ENCODE measurements at places on chromosomes 5 and 9.

GRCh38 chr5:60978968-60979367, 34.0 kb downstream of the NDUFAF2 start:
- DNase-seq, result no peak

- DNase-seq, result no peak
These were observed 16.8 kb downstream of the CD180 start for GRCh38 chr5:67179697-67180361.

DNA sequence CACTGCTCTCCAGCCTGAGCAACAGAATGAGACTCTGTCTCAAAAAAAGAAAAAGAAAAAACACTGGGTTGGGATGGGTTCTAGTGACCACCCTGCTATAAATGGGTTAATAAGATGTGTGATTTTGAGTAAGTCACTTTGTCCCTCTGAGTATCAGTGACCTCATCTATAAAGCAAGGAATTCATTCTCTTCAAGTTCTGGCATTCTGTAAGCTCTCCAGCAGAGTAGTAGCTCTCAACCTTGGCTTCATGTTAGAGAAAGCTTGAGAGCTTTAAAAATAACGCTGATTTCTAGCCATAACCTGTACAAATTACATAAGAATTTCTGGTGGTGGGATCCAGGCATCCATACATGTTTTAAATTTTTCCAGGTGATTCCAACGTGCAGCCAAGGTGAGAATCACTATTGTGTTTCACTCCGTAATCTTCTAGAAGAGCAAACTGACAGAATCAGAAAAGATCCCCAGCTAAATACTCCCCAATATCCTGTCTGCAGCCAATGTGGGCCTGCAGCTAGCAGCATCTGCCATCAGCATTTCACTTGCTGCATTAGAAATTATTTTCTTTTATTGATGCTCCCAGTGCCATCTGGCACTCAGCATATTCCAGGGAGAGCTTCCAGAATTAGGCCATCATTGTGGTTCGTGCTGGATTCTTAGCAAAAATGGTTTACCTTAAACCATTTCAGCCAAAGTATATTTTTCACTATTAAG, 109.4 kb downstream of the FEM1C start:
- DNase-seq, result no peak

GRCh38 chr9:88183798-88184495, 45.7 kb upstream of the SPATA31C2 start:
- DNase-seq, result no peak

- peak; percentile 14 for DNase-seq
These were observed 40.3 kb upstream of the NAA35 start for GRCh38 chr9:85900504-85901201.

DNA sequence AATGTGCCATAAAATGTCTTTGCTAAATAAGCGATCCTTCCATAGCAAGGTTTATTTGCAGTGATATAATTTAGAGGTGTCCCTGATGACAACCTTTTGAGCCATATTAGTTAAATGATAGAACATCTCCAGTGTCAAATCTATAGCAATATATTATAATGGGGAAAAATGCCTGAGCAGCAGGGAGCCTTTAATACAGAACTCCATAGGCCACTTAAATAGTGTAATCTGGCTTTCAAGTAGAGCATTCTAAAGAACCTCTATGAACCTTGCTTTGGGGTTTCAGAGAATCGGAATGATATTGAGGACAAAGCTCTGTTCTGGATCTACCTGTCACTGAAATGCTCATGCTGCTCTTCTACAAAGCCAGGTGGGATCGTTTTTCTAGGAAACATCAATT, 96.7 kb upstream of the MEF2C start:
- no peak for DNase-seq

- DNase-seq, result no peak
These were observed 39.3 kb upstream of the PHYKPL start for GRCh38 chr5:178271726-178272479.

- DNase-seq, result peak; percentile 67
These were observed 1.6 kb downstream of the TSLP start for GRCh38 chr5:111072949-111073682.

- DNase-seq, result no peak
These were observed 52.0 kb downstream of the FYB1 start for GRCh38 chr5:39167141-39167971.

DNA sequence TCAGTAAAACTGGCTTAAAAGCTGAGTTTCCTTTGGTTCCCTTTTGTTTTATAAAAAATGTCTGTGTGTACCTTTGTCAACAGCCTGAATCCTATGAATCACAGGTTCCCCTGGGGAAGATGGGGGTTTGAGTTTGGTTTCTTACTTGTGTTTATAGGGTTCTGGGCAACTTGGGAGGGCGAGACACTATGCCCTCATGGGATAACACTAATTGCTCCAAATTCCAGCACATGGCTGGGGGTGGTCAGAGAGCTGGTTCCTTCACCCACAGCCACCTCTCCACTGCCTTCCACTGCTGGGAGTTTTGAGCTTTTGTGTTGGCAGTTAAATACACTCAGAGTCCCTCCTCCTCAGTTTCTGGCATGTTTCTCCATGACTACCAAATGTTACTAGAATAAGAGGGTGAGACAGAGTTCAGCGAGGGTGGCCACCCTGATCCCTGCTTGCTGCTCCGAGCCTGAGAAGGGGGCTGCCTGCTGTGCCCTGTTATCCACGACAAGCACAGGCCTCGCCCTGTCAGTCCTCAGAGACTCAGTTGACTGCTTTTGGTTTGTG, 83.0 kb upstream of the EPB41L4B start:
- no peak for DNase-seq

- DNase-seq, result no peak
These were observed 4.1 kb upstream of the SMU1 start for GRCh38 chr9:33080534-33080933.

DNA sequence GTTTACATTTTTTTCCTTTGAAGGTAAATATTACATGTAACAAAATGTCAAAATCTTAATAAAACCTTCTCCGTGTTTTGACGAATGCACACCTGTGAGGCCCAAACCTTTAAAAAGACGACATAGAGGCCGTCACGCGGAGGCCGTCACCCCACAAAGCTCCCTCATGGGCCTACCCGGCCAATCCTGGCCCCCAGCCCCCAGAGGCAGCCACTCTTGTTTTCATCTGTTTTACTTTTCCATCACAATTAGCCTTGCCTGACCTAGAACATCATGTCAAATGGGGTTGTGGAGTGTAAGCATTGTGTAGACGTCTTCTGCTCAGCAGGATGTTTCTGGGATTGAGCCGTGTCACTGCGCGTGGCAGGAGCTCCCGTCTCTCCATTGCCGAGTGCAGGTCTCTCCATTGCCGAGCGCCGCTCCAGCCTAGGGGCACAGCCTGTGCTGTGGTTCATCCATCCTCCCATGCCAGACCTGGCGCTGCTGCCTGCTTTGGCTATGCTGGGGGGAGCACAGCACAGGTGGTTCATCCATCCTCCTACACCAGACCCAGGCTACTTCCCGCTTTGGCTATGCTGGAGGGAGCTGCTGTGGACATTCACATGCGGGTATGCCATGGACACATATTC, 52.2 kb upstream of the IRX4 start:
- no peak for DNase-seq

GRCh38 chr9:86034863-86035734, 64.3 kb downstream of the GOLM1 start:
- DNase-seq, result no peak

DNA sequence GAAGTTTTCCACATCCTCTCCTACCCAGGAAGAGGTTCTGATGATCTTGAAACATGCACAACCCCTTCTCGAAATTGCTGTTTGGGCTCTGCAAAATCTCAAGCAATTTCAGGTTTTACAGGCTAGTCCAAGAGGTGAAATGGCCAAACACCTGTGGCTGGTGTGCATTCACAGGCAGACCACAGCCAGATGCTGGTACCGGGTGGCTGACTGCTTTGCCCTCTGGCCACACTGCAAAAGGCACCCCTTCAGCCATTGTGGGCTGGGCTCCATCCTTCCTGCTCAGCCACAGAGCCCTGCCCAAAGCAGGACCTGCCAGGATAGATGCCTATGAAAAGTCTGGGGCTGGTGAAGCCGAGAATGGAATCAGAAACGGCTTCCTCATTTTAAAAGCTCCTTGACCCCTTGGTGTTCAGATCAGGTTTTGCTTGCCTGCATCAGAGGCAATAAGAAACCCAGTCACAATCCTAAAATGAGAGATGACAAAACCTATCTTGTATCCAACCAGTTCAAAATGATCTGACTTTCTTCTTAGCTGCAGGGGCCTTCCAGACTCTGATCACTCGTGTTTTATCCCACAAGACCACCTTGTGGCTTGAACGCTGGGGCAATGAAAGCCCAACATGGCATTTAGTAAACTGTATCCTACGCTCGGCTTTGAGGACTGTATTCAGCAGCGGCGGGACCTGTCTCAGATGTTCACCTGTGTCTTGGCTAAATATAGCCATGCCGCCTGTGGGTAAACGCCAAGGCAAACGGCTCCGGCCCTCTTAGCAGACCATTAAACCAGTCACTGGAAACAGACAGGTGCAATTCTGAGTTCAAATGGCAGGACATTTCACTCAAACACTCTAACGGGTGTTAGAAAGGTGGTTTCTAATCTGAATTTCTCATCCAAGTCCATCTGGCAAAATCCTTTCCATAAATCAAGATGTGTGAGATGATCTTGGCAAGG, 49.6 kb downstream of the EPB41L4B start:
- DNase-seq, result no peak

DNA sequence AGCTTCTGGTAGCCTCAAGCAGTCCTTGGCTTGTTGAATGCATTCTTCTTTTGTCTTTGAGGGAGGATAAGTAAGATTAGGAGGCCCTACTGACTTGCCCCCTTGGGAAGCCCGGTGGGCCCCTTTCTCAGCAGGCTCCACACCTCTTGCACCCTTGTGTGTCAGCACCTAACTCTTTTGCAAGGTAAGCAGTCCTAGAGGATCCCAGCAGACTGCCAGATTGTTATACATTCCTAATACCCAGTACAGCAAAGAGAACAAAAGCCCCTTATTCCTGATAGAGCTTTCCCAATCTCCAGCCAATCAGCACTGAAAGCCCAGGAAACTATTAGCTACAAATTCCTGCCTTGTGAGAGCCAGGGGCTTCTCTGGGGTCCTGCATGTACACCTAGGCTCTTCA, 152.8 kb downstream of the RAB3C start:
- DNase-seq, result no peak

DNA sequence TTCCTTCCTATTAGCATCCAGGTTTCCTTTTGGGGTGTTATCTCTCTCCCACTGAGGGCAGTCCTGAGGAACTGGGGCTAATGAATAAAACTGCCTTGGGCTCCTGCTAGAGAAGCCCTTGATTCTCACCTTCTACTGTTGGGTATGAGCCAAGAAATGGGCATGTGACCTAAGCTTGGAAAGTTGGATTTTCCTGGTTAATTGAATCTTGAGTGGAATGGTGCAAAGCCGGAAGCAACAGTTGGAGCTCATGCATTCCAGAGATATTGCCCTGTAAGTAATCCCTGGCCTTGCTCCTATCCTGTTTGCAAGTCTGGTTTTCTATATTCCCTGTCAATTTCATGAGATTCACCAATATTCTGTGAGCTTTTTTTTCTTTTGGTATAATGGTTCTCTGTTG, 158.5 kb upstream of the ELL2 start:
- DNase-seq, result no peak

DNA sequence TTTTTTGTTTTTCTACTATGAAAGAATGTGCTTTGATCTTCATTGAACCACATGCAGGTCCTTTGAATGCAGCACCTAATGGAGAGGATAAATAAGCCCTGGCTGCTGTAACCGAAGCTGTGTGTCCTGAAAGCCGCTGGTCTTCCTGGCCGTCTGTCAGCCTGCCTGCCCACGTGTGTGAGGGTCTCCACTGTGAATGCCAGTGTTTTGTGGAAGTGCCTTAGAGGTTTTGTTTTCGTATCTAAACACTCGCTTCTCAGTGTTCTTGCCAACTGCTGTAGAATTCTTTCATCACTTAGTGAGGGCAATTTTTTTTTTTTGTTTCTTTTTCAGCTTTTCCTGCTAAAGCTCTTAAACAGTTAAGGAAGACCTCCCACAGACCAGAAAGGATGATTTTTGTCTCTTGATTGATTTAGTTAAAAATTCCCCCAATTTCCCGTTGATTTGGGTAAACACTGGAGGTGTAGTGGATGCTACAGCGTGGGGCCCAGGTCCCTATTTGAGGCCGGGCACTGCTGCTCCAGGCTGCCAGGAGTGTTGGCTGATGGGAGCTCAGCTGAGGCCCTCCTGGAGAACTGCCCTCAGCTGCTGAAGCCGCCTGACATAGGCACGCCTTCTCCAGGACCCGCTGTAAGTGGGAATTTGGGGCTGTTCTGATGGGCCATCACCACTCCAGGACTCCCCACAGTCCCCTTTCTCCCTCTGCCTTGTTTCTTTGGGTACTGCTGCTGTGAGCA, 29.2 kb upstream of the PTCH1 start:
- no peak for DNase-seq

DNA sequence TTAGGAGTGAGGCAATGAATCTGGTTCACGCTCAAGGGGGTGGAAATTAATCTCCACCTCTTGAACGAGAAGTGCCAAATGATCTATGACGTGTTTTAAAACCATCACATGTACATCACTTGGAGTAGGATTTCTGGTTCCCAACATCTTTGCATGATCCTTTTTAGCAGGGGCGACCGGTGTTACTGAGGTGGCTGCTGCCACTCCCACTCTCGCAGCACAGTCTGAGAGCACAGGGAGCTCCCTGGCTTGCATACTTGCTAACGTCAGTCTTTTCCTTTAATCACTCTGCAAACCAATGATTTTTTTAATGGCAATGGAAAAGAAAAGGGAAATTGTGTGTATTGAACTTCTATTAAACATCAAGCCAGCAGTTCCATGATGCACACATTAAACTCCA, 624.4 kb downstream of the IRX1 start:
- DNase-seq, result no peak

- DNase-seq, result no peak
These were observed 35.4 kb downstream of the DAP start for GRCh38 chr5:10725636-10726035.

DNA sequence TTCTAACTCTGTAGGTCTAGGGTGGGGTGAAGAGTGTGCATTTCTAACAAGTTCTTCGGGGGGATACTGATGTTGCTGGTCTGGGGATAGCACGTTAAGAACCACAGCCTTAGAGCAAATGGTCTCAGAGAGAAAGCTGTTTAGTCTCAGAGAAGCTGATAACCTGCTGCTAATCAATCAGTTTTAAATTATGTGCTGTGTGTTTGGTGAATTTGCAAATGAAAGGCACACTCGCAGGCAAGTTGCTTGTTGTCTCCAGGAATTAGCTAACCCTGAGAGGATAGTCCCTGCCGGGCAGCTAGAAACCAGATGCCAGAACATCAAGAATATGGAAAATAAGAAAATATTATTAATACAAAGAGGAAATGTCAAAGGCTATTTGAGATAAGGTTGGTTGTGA, 79.2 kb downstream of the DMRT2 start:
- DNase-seq, result no peak

GRCh38 chr9:127903557-127904475, 4.4 kb upstream of the ST6GALNAC6 start:
- DNase-seq, result peak; percentile 89

DNA sequence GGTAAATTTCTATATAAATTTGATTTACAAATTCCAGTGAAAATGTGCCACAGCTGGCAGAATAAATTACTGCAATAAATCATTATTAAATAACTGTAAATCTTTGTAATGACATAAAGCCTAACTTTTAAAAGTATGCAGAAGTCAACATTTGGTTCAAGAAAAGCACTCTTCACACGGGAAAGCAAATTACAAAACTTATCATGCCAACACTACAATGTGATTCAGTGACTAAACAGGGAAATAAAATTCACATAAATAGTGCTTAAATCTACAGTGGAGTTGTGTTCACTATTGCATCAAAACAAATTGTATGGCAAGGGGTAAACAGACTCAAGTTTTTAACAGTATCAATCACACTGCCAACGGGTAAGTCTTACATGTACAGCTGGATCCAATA, 117.2 kb downstream of the BNC2 start:
- DNase-seq, result no peak
